ENCODE measurements at places on chromosomes 3 and 15.
A peak's percentile ranks its signal among the peaks of the same experiment; 100 is the strongest.

- no peak for DNase-seq
Observed at GRCh38 chr15:28983432-28984311, 97.9 kb downstream of the APBA2 start.

GRCh38 chr3:179765396-179765795 lies 112.6 kb downstream of the USP13 start:
- no peak for DNase-seq

DNA sequence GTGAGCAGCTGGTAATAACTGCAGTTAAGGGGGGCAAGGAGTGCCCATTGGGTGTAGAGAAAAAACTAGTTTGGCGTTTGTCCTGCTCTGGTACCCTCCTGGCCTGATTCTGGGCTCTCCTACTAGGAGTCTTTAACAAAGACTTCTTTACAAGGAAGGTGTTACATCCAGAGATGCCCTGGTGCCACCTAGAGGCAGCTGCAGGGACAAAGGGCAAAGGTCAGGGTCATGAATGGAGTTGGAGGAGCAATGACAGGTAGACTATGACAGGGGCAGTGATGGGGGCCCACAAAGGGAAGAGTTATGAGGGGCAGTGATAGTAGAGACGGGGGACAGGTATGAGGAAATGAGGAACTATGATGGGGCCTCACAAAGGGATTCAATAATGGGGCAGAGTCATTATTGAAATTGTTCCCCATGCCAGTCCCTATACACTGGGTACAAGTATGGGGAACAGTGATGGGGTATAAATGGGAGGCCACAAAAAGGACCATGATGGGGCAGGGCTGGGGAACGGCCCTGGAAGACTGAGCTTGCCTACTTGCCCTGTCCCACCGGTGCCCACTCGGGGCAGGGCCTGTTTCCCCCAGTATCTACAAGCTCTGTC lies 7.9 kb downstream of the CCDC71 start:
- peak; percentile 64 for DNase-seq

DNA sequence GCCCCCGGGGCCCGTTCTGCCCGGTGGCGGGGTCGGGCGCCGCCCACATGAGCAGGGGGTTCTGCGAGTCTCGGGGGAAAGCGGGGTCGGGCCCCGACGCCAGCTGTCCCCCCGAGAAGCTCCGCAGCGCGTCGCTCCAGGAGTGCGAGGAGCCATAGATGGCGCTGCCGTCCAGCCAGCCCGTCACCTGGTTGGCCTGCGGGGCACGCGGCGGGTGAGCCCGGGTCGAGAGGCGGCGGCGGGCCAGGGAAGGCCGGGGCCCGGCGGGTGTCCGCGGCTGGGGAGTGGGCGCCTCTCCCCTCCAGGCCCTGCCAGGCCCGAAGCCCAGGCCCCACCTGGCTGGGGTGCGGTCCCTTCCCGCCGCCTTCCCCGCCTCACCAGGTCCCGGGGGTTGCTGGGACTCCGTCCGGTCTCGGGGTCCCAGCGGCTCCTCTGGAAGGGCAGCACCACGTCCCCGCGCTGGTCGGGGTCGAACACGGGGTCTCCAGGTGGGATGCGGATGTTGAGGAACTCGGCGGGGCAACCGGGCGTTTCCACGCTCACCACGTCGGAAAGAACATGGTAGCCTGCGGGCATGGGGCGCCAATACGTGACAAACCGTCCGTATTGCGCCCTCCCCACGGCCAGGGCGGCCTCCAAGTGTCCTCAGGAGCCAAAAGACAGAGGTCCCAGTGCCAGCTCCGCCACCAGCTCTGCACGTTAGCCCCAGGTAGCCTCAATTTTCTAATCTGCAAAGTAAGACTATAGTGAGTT lies 2.4 kb downstream of the DUOX2 start:
- no peak for DNase-seq

DNA sequence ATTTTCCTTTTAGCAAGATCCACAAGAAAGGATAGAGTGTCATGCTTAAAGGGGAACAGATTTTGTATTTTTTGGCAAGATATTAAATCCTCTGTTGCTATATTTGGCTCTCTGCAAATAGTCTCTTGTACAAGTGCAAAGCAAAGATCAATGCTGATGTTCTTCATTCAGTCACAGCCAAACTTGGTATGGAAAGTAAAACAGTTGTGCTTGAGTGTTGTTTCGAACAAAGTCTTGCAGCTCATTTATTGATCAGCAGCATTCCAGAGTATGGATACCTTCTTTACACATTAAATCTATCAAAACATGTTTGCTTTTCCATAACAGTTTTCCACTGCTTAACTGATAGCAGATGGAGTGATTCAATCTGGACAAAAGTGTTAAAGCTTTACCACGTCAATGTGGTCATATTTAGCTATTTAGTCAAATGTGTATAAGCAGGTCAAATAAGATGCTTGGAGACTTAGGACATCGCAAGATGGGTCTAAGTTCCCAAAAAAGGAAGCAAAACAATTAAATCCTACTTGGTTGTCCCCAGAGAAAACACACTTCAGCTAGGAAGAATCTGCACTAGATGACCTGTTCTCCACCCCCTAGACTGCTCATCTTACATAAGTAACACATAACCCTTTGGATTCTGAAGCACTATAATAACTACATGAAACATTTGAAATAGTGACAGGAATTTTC lies 52.4 kb downstream of the VGLL3 start:
- no peak for DNase-seq

DNA sequence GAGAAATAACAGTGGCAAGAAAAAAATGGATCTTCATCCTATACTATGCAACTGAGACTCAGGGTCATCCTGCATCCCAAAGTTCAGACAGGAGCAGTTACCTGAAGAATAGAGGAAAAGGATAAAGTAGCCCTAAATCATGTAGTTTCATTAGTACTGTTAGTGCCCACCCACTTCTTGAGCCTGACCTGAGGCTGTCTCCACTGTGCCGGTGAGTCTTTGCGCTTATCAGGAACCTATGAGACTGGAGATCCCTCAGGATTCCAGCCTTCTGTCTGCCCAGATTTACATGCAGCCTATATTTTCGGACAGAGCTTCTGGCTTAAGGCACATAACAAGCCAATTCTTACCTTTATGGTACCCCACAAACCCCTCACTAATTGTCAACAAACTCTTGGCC lies 791.6 kb downstream of the ROBO1 start:
- DNase-seq = no peak

- no peak for DNase-seq
Observed at GRCh38 chr15:69071260-69071659, 56.8 kb downstream of the NOX5 start.

DNA sequence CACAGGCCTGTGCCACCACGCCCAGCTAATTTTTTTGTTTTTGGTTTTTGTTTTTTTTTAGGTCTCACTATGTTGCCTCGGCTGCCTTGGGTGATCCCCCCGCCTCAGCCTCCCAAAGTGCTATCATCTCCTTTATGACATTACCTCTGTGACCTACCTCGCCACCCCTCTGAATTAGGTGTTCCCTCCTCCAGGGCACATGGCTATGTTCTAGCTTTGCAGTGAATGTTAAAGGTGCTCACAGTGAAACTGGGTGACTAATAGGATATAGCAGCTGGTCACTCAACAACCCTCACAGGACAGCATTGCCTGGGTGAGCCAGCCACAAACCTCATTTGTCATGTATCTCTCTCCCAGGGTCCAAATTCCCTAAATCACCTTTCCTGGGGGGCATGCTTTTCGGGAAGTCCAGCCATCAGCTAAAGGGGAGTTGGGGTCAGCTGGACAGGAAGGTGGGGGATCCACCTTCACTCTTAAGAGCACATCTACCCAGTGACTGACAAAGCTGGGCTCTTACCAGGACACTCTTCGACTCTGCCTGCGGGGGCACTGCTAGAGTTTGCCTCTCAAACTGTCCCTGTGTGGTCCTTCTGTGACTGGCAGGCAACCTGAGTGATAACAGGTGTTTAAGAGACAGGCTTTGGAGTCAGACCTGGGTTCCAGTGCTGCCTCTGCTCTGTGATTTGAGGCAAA lies 1.6 kb upstream of the TTLL3 start:
- peak; percentile 46 for DNase-seq
